ENCODE measurements at places on chromosomes 13 and 19.

GRCh38 chr19:29715701-29716581 is 880 bp upstream of the C19orf12 start:
- DNase-seq: peak; percentile 31

- DNase-seq: no peak
Measured at GRCh38 chr19:10422846-10423245, 2.5 kb downstream of the PDE4A start.

DNA sequence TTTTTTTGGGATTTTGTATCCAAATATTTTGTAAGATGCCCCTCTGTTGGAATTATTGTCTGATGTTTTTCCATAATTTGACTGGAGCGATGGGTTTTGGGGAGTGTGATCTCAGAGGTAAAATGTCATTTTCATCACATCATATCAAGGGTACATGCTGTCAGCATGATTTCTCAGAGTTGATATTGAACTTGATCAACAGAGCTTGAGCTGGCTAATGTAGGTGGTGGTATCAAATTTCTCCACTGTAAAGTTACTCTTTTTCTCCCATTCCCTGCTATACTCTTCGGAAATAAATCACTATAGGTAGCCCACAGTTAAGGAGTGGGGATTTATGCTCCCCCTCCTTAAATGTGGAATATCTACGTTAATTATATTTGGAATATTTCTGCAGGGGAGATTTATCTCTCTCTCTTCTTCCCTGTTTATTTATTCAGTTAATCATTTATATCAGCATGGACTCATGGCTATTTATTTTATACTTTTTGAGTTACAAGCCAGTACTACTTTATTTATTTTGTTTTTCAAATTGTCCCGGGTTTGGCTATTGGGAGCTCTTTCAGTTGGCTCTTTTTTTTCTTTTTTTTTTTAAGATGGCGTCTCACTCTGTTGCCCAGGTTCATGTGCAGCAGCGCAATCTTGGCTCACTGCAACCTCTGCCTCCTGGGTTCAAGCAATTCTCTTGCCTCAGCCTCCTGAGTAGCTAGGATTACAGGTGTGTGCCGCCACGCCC is 8.8 kb downstream of the SETDB2 start:
- no peak for DNase-seq

DNA sequence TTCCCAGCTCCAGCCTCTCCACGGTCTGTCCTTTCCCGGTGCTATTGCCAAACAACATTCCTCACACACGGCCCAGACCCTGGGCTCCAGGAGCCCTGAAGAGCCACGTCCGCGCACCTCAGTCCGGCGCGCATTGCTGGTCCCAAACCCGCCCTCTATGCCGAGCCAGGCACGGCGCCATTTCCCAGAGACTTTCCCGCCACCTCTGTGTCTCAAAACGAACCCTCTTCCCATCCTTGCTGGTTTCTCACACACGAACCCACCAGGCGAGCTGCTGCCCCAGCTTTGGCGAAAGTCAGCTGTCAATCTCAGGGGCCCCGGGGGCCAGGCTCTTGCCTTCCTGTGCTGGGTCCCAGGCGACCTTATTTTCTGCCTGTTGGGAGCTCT is 28.0 kb upstream of the F7 start:
- no peak for DNase-seq

GRCh38 chr13:60411983-60412382 is 15.0 kb downstream of the TDRD3 start:
- no peak for DNase-seq

GRCh38 chr19:28075229-28075628 is 1137.7 kb downstream of the UQCRFS1 start:
- no peak for DNase-seq

GRCh38 chr13:34555988-34556387 is 386.1 kb upstream of the NBEA start:
- no peak for DNase-seq

DNA sequence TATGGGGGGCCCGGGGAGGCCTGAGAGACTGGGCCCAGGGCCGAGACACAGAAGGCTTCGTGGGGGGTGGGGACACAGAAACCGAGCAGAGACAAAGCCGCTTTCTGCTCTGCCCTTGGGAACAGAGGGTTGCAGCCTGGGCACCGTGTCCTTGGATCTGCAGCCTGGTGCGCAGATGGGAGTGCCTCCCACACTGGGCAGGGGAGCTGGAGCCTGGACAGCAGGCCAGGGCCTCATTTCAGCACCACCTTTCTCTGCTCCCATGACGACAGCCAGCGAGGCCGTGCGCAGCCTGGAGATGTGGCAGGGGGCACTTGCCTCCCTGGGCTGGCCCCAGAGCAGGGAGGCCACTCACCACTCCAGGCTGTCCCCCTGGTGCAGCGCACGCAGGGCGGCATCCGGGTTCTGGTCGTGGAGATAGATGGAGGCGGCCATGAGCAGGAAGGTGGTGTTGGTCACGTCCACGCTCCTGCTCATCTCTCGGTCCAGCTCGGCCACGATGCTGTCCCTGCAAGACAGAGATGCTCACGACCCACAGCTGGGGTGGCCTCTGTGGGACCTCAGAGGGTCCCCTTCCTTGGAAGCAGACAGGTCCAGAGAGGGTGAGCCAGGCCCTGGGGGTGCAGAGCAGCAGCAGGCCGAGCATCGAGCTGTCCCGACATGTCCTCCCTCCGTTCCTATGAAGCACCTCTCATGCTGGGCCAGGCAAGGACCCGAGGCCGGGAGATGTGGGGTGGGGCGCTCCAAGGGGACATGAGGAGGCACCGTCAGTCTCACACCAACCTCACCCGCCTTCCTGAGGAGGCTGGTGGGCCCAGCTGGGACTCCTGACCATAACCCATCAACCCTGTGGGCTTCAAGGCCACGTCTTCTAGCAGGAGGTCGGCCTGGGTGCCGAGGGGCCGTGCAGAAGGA is 10.9 kb upstream of the CERS1 start:
- DNase-seq: no peak

DNA sequence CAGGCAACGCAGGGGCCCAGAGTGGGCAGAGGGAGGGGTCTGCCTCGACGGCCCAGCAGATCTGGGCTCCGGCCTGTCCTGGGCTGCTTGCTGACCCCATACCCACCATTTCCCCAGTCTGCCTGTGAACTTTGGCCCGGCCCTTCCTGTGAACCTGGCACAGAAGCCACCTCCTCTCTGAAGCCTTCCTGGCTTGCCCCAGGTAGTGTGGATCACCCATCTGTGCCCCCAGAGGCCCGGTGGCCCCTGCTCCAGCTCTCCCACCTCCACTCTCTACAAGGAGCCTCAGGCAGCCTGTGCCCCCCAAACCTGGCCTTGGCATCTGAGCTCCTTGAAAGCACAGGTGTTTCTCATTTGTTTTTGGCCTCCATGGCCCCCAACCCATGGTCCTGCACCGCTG is 15.7 kb downstream of the PLEKHF1 start:
- no peak for DNase-seq

DNA sequence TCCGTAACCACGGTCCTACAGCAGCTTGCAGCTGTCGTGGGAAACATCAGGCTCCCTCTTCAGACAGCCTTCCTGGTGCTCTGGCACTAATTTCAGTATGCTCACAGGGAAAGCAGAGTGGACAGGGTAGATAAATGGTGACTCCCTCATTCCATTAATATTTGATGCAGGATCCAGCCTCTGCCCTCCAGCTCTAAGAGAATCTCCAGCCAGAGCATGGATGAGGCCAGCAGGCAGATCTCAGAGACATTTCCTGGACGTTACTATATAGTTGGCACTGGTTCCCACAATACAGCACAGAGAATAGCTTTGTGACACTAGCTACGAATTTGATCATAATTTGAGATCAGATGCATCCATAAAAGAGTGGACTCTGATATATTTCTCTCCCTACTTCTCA is 341.4 kb downstream of the LIG4 start:
- DNase-seq: no peak

DNA sequence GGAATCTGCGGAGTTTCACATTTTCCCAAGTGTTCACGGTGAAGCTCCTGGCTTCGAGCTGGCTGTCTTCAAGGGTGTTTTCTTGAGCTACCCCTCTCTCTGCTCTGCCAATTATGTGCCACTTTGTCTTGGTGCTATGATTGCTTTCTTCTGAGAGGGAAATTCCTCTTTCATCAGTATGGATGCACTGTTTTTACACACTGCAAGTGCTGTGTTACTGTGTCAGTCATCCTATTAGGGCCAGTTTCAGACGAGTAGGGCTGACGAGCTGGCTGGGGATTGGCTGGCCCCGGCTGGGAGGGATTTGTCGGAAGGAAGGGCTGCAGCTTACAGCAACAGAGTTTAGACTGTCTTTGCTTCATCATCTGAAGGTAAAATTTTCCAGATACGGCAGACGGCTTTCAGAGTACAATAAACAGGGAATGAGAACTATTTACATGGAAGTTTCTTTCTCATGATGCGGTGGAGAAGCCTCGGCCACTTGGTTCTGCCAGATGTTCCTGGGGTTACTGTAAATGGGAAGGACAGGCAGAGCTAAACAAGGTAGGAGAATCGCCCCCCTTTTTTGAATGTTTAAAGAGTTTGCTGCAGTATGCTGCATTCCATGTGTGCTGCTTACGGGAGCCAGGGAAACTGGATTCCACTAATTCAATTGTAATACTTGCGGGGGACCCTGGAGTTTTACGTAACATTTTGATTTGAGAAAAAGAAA is at the start of gene MBNL2:
TSS of gene MBNL2 (plus strand) at position 345 of the 712 bp plus-strand sequence. CDS start 53,903 bp downstream, outside the sequence.
- peak; percentile 93 for DNase-seq

GRCh38 chr13:34255711-34256110 is 437.8 kb downstream of the RFC3 start:
- no peak for DNase-seq

- no peak for DNase-seq
Measured at GRCh38 chr19:56927791-56928207, 87.3 kb upstream of the PEG3 start.

- no peak for DNase-seq
Measured at GRCh38 chr19:33956941-33957340, 160.3 kb downstream of the KCTD15 start.

GRCh38 chr19:46902402-46902766 is 41.6 kb downstream of the ARHGAP35 start:
- no peak for DNase-seq

DNA sequence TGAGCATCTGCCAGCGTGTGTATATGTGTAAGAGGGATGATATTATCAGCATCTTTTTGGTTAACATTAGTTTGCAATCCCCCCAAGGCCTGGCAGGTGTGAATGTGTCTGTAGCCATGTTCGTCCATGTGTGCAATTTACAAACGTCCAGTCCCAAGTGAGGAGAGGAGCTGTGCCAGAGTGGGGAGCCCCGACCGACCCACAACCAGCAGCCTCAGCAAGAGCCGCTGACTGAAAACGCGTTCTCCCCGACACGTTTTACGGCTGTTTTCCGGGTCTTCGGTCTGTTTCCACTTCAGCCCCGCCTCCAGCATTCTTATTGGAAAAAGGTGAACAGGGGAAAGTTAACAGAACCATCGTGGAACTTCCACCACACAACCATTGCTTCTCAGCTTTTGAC is 119.1 kb upstream of the SOX1 start:
- no peak for DNase-seq

GRCh38 chr13:91313581-91313980 is 33.9 kb upstream of the MIR17HG start:
- peak; percentile 9 for DNase-seq

- DNase-seq: peak; percentile 18
Measured at GRCh38 chr13:112443191-112443994, 67.2 kb downstream of the SPACA7 start.

GRCh38 chr19:48461982-48462655 is 6.7 kb downstream of the KCNJ14 start:
- peak; percentile 41 for DNase-seq

DNA sequence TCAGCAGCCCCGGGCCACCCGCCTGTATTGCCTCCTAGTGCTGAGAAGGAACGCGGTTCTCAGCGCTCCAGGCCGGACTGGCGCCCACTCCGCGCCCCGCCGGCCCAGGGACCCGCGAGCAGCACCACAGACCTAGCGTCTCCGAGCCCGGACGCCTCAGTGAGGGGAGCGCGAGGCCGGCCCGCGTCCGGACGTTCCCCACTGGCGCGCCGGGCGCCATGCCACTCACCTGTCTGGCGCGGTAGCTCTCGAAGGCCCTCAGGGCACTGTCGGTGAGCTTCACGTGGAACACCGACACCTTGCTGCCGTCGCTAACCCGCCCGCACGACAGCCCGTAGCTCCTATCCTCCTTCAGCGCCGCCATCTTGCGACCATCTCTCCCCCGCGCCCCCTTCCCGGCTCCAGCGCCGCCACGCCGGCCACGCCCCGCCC is at the start of gene ELL:
TSS of gene ELL (minus strand) at position 379 of the 432 bp plus-strand sequence. CDS start at position 364, 15 bp downstream.
- no peak for DNase-seq

DNA sequence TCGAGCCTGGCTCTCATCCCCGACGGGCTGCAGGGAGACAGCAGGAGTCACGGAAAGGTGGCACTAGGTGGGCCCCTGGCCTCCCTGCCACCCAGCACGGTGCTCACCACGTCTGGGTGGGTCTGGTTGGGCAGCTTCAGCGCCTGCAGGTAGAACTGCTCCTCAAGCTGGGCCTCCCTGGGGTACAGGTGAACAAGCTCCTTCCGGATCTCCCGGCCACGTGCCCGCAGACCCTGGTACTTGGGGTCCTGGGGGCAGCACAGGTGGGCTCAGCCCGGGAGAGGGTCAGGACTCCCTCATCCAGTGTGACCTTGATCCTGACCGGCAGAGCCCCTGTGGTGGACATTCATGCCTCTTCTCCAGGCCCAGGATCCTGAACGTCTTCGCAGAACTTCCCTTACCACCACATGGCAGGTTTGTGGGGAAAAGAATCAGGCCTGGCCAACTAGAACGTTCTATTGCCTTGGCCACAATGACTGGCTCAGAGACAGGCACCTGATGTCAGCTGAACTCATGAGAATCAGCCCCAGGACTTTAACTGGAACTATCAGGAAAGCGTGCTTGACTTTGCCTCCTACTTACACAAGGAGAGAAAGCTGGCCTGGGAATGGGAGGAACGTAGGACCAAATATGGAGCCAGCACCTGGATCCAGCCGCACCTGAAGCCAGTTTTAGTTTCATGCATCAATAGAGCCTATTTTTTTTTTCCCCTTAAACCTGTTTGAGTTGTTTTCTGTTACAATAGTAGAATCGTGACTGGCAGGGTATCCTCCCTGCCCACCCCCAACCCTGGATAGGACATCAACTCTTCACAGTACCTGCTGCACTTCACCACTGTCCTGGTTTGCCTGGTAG is 8.9 kb downstream of the SARS2 start:
- no peak for DNase-seq

DNA sequence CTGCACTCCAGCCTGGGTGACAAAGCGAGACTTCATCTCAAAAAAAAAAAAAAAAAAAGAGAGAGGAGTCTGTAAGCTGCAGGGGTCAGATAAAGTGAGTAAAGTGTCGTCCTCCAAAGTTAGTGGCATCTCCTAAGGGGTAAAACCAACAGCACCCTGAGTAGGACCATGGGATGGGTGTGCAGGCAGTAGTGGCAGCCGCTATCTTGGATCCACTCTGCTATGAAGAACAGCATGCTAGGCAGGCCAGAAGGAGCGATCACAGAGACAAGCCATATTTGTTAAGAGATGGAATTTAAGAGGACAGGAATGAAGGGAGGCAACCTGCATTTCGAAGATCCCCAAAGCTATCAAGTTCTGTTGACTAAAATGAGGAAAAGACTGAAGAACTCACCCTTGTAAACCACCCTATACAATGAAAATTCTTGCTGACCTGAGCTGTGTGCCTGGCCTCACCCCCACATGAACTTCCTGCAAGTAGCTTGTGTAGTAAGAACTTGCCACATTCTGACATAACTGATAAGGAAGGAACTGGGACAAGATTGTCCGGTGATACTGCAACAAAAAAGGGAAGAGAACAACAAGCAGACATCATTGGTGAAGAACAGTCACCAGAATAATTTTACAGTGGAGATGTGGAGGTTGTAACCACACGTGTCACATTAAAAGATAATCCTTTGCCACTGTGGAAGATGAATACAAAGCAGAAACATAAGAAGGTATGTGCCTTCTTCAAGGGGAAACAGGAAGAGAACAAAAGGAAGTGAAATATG is 16.2 kb downstream of the DPY19L3 start:
- DNase-seq: no peak

Measured in activated CD4-positive, alpha-beta T cell treated with anti-CD3 and anti-CD28 coated beads, Interleukin-10, Interleukin-2, amounts not matched to agents 100 ng/mL and 50 ng/mL, durations not matched to agents 16 hours and 8 hours (primary cell).